ENCODE measurements at places on chromosomes 7 and 10.

DNA sequence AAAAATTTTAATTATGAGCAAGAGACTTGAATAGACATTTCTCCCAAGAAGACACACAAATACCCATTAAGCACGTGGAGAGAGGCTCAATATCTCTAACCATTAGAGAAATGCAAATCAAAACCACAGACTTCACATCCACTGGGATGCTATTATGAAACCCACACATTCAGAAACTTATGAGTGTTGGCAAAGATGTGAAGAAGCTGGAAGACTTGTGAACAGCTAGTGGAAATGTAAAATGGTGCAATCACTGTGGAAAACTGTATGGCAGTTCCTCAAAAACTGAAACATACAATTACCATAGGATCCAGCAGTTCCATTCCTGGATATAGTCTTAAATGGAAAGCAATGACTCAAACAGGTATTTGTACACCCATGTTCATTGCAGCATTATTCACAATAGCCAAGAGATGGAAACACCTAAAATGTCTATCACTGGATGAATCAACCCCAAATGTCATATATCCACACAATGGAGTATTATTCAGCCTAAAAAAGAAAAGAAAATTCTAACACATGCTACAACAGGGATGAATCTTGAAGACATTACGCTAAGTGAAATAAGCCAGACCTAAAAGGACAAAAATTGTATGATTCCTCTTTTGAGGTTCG, 53.5 kb upstream of the FRMD4A start:
- no peak for DNase-seq

GRCh38 chr7:98669329-98670000, 52.4 kb downstream of the NPTX2 start:
- DNase-seq, result no peak

DNA sequence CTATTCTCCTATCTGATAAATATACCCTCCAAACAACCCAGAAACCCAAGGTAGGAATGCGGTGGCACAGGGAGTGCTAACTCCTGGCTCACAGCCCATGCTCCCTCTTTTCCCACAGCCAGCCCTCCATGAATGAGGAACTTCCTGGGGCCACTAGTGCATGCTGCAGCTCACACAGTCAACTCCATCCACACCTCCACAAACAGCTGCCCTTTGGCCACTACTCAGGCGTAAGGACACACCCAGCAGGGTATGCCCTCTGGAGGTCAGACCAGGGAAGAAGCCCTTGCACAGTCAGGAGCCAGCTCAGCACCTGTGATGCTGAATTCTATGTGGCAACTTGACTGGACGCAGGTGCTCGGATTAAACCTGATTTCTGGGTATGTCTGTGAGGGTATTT, 85.2 kb upstream of the PIK3CG start:
- no peak for DNase-seq

DNA sequence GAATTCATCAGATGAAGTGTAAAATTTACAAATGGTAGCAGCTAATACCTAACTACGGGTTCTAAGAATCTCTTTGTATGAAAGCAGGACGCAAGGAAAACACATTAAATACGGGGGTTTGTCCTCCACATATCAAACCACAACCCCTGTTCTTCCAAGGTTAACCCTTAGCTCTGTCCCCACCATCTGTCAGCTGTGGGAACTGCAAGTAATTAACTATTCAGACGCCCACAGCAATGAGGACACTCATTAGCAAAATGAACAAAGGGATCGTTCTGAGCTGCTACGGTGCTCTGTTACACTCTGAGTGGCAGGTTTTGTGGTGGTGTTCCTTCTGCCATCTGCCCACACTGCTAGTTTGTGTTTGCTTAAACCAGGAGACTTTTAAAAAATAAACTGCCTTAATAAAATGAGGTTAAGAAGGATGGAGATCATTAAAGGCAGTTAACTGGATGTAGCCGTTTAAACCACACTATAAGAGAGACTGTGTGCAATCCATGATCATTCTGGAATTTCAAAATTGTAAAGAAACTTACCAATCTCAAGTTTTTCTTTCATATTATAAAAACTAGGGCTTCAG, 51.4 kb downstream of the C10orf67 start:
- no peak for DNase-seq

GRCh38 chr7:149005427-149006344, 22.6 kb downstream of the PDIA4 start:
- DNase-seq, result peak; percentile 77

GRCh38 chr10:132305654-132306342, 2.0 kb downstream of the STK32C start:
- DNase-seq, result no peak
